ENCODE measurements at places on chromosomes 7 and 10.

- no peak for DNase-seq
Observed at GRCh38 chr7:80876894-80877414, 41.9 kb downstream of the SEMA3C start.

DNA sequence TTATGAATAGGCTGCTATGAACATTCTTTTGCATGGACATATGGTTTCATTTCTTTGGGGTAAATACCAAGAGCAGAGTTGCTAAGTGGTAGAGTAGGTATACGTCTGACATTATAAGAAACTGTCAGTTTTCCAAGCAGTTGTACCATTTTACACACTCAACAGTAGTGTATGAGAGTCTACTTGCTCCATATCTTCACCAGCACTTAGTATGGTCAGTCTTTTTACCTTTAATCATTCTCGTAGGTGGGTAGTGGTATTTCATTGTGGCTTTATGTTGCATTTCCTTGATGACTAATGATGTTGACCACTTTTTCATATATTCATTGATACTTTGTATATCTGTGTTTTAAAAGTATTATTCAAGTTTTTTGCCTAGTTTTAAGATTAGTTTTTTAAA lies 45.1 kb downstream of the POU6F2 start:
- DNase-seq, result no peak

GRCh38 chr10:22322641-22323160 lies 1.8 kb downstream of the BMI1 start:
- DNase-seq, result no peak

DNA sequence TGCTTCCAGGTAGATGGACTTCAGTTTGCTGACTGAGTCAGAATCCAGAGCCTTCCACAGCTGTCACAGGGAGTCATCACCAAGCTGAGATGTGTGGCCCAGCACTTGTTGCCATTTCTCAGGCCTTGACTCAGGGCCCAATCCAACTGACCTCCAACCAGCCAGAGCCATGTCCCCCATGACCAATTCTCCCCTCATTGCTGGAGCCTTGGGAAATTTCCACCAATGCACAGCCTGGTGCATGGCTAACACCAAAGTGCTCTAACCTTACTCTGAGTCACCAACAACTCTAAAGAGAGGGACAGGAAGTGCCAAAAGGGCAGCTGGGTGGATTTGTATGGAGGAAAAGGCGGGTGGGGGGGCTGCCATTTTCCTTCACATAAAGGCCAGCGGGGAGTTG lies 13.4 kb upstream of the GLI3 start:
- no peak for DNase-seq

GRCh38 chr10:16360001-16360400 lies 76.8 kb upstream of the PTER start:
- DNase-seq, result no peak

DNA sequence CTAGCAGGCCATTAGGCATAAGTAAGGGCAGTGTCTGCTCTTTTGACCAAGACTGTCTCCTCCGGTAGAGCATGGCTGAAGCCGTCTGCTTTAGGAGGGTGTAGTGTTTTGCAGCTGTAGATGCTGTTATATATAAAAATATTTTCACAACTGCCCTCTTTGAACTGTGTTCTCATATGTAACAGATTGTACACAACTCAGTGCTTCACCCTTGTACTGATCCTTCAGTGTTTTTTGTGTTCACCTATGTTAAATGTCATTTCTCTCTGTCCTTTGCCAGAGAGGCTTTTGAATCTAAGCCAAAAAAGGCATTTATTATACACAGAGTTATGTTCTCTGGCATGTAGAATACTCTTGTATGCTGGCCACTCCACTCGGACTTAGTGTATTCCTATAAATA lies 135.5 kb downstream of the BICC1 start:
- no peak for DNase-seq

- no peak for DNase-seq
Observed at GRCh38 chr7:155610633-155611193, 33.7 kb upstream of the RBM33 start.

All from activated CD4-positive, alpha-beta memory T cell treated with anti-CD3 and anti-CD28 coated beads, Interleukin-2, amount 10 ng/mL, durations not matched to agents 7 days and 5 days (primary cell).